ENCODE measurements at places on chromosomes 11 and 22.

- no peak for DNase-seq
Observed at GRCh38 chr22:23129149-23129548, 12.6 kb downstream of the RSPH14 start.

DNA sequence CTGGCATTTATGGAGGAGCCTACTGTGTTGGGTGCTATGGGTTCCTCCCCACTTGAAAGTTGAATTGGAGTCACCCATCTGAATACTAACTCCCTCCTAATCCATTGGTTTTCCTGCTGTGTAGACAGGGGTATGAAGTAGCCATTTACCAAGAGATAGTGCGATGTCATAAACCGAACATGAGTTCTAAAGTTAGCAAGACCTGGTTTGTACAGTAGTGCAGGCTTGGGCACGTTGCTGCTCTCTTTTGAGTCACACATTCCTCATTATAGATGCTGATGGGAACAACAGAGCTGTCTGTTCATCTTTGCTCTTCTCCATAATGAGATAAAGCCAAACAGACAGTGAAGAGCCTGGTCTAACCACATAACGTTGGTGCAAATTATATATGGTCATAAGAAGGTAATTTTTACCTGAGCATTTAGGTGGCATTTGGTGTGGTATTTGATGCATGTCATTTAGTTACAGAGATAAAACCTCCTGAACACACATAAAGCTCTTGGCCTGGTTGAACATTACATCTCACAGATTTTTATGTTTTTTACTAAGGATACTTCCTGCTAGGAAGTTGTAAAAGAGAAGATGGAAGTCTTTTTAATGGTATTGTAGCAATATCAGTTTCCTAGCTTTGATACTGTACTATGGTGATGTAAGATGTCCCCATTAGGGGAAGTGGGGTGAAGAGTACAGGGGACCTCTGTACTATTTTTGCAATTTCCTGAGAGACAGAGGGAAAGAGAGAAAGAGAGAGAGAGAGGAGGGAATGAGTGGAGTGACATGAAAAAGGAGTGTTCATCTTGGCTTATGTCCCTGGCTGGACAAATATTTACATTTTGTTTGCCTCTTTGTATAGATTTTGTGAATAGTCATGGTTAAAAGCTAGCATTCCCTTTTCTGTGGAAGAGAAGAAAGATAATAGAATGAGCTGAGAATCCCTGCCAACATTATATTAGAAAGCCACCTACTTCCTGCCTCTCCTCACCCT lies 27.9 kb downstream of the GRAP2 start:
- DNase-seq: no peak

GRCh38 chr11:75174781-75175370 lies 24.0 kb downstream of the SLCO2B1 start:
- DNase-seq: no peak

GRCh38 chr11:84142411-84142810 lies 856.2 kb upstream of the CCDC90B start:
- no peak for DNase-seq

GRCh38 chr11:79375818-79376550 lies 64.8 kb downstream of the TENM4 start:
- DNase-seq: no peak

GRCh38 chr22:19819911-19820879 lies 34.5 kb downstream of the GNB1L start:
- DNase-seq: no peak

- peak; percentile 61 for DNase-seq
Observed at GRCh38 chr22:46149512-46150033, 753 bp upstream of the PPARA start.

DNA sequence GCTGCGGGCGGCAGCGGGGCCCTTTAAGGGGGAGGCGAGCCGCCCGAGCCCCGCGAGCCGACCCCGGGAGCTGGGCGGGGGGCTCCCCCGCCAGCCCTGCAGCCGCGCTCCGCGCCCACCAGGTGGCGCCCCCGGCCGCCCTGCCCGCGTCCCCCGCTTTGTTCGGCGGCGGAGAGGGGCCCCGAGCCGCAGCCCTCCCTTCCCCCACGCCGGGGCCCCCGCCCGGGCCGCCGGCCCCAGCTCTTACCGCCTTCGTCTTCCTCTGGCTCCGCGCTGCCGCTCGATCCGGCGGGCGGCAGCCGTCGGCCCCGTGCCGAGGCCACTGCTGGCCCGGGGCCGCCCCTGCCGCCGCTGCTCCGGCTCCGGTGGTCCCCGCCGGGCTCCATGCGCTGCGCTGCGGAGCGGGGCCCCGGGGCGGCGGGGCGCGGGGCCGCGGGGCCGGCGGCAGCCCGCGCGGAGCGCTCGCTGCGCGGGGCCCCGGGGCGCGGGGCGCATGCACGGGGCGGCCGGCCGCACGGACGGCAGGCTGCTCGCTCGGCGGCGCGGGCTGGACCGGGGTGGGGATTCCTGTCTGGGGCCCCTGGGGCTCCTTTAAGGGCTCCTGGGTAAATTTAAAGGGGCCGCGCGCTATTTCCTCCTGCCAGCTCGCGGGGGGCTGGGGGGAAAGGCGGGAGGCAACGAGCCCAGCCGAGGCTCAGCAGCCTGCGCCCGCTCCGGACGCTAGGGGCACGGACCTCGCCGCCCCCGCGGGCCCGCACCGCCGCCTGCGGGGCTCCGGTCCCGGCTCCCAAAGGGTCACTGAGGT lies at the start of gene ZFTA:
TSS of gene ZFTA (minus strand) at position 539 of the 805 bp plus-strand sequence. CDS start at position 386, 153 bp downstream.
- DNase-seq: peak; percentile 60

DNA sequence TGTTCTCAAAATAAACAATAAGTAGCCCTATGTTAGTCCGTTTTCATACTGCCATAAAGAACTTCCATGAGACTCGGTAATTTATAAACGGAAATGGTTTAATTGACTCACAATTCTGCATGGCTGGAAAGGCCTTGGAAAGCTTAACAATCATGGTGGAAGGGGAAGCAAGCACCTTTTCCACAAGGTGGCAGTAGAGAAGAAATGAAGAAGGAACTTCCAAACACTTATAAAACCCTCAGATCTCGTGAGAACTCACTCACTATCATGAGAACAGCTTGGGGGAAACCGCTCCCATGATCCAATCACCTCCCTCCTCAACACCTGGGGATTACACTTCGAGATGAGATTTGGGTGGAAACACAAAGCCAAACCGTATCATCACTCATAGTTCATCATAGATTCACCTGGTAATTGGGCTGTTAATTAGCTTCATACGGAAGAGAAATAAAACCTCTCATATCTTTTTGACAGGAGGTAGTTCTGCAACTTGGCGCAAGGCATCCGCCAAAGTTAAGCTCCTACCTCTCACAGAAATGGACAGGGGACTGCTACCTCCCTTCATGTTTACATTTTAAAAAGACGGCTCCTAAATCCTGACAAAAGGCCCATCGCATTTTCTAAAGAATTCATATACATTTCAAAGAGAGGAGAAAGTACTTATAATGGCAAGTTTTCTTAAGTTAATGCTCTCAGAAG lies 49.0 kb downstream of the MUC15 start:
- DNase-seq: no peak

GRCh38 chr22:19048531-19048930 lies 73.7 kb downstream of the DGCR2 start:
- DNase-seq: no peak

DNA sequence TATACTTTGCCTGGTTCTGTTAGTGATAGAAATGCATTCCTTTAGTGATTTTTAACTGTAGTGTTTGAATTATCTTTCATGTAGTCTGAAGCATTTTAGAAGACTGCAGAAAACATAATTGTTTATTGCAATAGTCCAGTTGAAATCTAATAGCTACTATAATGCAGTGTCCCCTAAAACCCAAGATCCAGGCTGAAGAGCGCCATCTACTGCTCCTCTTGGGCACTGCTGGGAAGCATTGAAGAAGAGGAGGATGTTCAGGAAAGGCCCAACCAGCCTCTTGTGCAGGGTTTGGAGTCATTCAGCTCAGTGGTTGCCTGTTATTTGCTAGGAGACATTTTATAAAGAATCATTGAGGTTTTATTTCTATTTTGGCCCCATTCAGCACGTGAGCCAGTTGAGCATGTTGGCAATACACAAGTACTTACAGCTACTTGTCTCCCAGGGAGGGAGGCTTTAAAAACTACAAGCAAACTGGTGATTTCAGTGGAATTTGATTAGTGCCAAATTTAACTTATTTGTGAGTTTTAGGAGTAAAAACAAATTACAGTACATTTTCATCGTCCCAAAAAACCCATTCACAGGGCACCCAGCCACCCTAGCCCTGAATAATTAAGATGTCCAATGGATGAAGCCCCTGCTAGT lies 74.9 kb upstream of the HORMAD2 start:
- peak; percentile 85 for DNase-seq

GRCh38 chr22:32058656-32059260 lies 15.7 kb downstream of the SLC5A1 start:
- no peak for DNase-seq

GRCh38 chr11:93512949-93513667 lies 30.1 kb downstream of the SMCO4 start:
- DNase-seq: no peak

- no peak for DNase-seq
Observed at GRCh38 chr11:62457478-62457877, 38.6 kb downstream of the SCGB1A1 start.

GRCh38 chr22:24424901-24425775 lies 2.3 kb upstream of the ADORA2A start:
- no peak for DNase-seq

DNA sequence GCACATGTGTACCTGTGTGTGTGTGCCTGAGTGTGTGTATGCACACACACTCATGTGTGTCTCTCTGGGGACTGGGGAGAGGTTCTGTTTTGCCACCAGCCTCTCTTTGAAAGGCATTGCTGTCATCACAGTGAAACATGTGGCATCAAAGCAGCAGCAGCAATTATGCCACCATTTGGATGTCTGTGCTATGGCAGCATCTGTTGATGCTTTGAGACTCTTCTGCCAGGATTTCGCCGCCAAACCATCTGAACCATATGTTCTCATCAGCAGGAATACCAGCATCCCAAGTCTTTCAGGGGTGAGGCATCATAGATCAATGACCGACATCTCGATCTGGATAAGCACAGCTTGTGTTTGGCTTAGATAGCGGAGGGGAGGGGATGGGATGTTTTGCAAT lies 168.6 kb downstream of the FAT3 start:
- no peak for DNase-seq

GRCh38 chr11:97419729-97420128 lies 1029.9 kb downstream of the JRKL start:
- DNase-seq: no peak

DNA sequence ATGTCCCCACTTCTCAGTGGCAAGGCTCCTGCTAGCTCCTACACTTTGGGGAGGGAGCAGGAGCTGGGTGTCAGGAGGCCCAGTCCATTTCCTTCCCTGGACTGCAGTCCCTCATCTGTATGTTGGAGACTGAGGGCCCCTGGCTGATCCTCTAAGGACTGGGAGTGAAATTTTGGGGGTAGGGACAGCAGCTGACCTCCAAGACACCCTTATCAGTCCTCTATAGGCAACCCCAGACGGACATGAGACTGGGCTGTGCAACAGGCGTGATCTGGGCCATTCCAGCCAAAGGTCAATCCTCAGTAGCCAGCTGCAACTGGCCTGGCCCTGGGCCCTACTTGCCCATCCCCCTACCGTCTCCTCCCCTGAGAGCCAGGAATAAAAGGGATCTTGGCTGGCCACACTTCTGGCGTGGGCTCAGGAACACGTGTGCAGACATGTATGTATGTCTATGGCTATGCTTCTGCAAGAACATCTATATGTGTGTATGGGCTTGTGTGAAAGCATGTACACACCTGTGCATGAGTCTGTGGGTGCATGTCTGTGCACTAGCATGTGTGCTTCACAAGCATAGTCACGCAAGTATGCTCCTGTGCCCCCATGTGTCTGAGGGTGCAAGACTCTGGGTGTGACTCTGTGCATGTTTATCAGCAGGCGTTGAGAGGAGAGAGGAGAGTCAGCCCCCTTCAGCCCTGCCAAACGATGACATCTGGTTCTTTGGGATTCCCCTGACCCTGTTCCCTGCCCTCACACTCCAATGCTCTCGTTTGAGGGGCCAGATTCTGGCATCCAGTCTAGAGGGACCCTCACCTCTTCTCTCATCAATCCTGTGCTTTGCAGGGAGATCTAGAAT lies 24.6 kb upstream of the DGAT2 start:
- DNase-seq: no peak

DNA sequence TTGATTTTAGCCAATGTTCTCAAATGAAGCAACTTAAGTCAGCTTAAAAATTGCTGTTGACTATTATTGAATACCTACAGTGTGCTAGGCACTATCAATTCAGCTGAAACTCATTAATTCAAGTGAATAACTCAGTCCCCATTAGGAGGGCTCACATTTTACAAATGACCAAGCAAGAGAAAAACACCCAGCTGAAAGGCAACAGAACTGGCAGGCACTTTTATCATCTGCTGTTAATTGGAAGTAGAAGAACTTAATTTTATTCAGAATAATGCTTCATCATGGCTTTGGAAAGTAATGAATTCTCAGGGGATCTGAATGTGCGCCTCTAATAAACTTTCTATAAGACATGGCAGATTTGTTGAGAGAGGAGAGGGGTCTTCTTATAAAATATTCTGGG lies 1066.9 kb downstream of the DLG2 start:
- DNase-seq: no peak

DNA sequence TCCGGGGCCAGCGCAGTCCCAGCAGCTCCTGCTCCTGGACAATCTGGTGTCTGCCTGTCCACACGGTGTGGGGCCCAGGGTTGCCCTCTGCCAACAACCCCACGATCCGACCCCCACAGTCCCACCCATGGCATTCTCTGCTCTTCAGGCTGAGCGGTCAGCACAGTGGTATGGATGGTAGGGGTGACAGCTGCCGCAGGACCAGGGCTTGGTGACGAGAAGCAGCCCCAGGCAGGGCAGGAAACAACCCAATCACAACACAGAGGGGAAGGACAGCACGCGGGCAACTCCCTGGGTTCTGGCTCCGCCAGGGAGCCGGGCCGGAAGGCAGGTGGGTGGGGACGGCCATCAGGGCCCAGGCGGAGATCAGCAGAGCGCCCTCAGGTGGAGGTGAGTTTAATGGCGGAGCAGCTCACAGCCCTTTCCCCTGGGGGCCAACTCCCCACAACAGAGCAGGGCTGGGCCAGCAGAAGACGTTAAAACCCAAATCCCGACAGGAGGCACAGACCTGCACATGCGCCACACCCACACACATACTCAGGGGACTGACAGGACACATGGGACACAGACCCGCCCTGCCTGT lies 5.3 kb upstream of the CHADL start:
- no peak for DNase-seq

DNA sequence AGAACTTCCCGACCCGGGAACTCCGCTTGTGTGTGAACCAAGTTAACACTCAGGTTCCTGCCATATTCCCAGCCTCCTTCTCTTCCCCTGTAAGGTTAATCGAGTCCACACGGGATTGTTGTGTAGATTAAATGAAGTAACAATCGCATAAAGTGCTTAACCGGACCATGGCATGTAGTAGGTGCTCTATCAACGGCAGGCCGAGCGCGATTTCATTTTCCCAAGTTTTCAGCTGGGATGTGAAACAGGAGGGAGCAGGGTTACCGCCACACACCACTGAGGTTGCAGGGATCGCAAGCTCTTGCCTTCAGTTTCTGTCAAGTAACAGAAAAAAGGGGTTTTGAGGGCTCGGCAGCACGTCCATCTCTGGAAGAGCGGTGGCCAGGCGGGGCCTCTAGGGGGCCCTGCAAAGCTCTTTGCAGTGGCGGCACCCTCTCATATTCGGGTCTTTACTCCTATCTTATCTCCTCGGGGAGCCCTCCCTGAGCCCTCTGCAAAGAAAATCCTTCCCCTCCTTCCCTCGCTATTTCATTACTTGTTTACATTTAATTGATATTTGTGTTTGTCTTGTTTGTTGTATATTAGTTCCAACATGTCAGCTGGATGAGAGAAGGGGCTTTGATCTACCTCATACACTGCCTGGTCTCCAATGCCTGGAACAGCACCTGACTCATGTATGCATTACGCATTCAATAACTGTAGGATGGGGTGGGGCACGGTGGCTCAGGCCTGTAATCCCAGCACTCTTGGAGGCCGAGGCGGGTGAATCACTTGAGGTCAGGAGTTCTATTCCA lies 816 bp upstream of the PLEKHA7 start:
- no peak for DNase-seq

- DNase-seq: no peak
Observed at GRCh38 chr11:106493751-106494150, 416.3 kb downstream of the AASDHPPT start.

Data from adrenal gland (tissue), 19 donors.